AG09319 (cell line): ENCODE measurements at places on chromosomes 4 and X.
A peak's percentile ranks its signal among the peaks of the same experiment; 100 is the strongest.

GRCh38 chrX:105645667-105646357 lies 176.5 kb upstream of the NRK start:
- no peak for DNase-seq

DNA sequence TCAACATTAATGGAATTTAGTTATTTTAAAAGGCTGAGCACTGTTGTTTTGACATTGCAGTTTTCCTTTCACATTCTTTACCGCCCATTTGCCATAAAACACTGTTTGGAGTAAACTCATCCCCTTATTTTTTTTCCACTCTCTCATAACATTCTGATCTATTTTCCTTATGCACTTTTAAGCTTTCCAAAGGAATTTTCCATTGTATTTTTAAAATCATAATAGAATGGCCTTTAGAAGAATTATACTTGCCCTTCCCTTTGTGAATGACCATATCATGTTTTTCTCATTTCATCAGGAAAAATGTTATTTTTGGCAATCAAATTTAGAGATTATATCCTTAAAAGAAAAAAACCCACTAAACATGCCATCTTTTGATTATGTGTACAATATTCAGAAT lies 1074.2 kb downstream of the STIM2 start:
- DNase-seq = no peak

GRCh38 chr4:175562111-175562510 lies 250.0 kb downstream of the GPM6A start:
- DNase-seq = no peak

GRCh38 chrX:38986586-38986985 lies 185.3 kb downstream of the MID1IP1 start:
- DNase-seq = no peak

DNA sequence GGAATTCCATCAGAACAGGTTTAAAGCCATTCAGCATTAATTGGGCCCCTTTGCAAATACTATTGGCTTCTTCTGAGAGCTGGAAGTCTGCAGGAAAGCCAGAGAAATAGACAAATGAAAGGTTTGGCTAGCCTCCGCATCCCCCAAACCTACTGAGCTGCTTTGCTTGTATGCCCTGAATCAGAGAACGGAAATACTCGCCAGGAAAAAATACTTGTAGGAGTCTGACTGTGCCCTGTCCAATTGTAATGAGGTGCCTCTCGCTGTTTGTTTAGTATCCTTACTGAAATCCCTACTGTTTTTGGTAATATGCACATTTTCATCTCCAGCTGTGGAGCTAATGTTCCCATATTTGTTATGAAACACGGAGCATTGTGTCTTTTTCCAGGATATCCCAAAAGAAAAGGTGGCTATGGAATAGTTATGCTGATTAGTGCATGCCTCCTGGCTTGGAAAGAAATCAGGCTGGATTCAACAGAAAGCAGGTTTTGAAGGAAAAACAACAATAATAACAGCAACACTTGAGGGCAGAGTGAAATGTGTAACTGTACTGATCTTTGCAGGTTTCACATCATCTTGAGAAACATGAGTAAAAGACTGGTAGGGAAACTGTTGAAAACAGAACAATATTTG lies 50.7 kb upstream of the NLGN4X start:
- no peak for DNase-seq

GRCh38 chr4:53633608-53634007 lies 42.3 kb upstream of the LNX1 start:
- no peak for DNase-seq

DNA sequence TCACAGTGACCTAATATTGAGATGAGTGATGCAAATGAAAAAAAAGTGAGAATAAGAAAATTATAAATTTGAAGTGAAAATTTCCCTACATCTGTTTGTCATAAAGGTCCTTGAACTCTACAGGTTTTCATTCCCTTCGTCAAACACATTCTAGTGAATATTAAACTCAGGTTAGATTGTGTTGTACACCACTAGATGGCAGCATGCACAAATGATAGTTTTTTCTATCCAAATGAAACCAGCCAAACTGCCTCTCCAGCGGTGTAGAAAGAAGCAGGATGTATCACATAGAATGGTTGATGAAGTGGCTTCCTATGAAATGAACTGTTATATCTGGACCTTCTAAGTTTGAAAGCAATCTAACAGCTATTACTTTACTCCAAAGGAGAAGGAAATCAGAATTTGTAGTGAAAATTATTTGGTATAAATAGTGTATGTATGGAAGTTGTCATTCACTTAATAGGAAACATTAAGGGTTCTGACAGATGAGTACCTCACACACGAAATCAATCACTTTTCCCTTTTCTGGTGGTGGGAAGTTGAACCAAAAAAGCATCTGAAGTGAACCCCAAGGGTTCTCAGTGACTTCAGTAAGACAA lies 382.7 kb downstream of the UNC5C start:
- peak; percentile 10 for DNase-seq

DNA sequence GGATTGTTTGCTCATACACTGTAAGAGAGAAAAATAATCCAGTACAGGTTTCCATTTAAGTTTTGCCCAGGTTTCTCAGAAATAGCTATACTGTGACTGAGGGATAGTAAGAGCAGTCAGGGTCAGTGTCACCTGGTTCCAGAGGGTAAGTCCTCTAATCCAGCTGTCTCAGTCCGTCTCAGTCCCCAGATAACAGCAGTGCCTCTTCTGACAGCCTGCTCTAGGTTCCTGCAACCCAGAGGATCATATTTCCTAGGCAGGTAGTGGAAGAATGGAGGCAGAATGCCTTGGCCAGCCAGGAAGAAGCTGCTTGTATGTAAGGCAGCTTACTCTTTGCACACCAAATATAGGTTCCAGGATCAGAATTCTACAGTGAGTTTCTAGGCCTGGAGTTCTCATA lies 22.6 kb upstream of the GNRHR start:
- DNase-seq = no peak

DNA sequence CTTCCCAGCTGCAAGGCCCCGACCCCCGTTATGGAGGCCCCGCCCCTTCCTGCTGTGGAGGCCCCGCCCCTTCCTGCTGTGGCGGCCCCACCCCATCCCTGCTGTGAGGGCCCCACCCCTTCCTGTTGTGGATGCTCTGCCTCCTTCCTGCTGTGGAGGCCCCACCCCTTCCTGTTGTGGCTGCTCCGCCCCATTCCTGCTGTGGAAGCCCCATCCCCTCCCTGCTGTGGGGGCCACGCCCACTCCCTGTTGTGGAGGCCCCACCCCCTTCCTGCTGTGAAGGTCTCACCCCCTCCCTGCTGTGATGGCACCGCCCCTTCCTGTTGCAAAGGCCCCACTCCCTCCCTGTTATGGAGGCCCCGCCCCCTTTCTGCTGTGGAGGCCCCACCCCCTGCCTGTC lies 104.9 kb upstream of the PSAPL1 start:
- no peak for DNase-seq
